CD4-positive, alpha-beta T cell treated with Interleukin-10 for 1 hour (primary cell): ENCODE measurements at places on chromosomes 13 and 19.

DNA sequence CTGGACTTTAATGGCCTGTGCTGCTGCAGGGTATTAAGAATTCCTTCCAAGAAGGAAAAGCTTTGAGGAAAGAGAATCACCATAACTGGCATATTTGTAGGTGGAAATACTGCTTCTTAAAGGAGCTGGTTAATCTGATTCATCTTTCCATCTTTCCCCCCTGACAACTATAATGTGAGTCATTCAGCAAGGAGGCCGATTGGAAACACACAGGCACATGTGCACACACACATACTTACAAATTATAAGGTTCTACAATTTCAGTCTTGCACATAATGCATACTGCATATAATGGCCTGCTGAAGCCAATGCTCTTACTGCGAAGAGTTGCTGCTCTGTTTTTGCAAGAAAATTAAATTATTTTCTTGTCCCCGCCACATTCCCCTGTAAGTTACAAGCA lies 78.8 kb upstream of the TPP2 start:
- DNase-seq: no peak

DNA sequence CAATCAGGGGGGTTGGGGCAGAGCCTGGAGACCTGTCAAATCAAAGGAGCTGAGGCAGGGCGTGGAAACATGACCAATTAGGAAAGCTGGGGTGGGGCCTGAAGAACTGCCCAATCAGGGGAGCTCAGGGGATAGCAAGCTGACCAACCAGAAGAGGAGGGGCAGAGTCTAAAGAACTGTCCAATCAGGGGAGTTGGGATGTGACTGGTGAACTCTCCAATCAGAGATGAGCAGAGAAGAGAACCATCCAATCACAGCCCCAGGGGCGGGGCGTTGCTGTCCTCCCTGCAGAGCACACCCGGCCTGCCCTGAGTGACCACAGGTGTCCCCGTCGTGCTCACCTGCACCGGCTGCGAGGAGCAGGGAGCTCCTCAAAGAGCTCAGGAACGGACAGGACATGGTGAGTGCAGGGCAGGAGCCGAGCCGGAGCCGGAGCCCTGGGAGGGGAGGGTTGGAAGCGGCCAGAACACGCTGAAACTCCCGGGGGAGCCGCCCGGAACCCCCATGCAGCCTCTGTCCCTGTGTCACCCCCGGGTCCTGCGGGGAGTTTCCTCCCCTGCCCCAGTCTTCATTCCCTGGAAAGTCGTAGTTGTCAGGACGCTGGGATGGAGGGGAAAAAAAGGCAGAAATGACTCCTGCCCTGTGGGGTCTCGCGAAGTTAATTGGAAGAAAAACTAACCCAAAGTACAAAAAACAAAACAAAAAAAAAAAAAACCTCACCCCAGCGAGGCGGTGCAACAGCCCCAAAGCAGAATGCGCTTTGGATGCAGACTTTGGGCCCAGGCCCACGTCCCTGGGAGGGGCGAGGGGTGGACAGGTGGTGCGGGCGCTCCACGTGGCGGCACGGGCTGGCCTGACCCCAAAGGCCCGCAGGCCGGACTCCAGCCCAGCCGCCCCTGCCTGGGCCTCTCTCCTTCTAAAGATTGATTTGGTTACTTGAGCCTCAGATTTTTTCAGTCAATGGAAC lies at the start of gene ZNF556:
Gene ZNF556 (plus strand): TSS at position 311 of the 967 bp plus-strand sequence. CDS start 87 bp downstream, at position 398.
- no peak for DNase-seq

DNA sequence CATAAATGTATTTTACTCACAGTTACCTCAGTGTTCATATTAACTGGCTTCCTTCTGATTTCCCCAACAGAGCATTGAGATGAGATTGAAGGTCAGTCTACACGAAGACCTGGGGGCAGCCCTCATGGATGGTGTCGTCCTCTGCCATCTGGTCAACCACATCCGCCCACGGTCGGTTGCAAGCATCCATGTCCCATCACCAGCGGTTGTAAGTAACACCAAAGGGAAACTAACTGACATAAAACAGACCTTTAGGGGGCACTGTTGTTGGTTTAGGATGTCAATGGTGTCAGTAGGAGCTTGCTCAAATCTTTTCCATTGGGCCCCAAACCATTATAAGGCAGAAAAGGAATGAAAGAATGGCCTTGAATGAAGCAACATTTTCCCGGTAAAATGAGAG lies 68.2 kb downstream of the ESD start:
- DNase-seq: peak; percentile 24

DNA sequence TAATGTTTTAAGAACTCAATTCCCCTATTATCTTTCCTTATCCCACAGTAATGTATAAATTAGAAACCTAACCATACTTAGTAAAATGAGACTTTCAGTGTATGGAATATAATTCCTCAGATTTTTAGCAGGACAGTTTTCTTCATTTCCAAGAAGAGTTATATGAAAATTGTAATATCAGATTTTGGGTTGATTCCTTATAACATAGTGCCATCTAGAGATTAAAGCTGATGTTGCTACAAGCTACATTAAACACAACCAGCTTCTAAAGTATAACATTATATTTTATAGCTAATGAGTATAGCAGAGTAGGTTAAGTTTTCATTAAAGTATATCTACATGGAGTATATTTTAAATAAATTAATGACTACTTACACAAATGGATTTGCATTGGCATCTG lies 99.7 kb upstream of the MIR17HG start:
- no peak for DNase-seq

GRCh38 chr19:621819-622218 lies 11.5 kb downstream of the POLRMT start:
- no peak for DNase-seq

GRCh38 chr13:112715210-112715609 lies 25.4 kb downstream of the ATP11A start:
- DNase-seq: no peak
